Immature natural killer cell (primary cell): ENCODE measurements at places on chromosomes 4 and X.
A peak's percentile ranks its signal among the peaks of the same experiment; 100 is the strongest.

DNA sequence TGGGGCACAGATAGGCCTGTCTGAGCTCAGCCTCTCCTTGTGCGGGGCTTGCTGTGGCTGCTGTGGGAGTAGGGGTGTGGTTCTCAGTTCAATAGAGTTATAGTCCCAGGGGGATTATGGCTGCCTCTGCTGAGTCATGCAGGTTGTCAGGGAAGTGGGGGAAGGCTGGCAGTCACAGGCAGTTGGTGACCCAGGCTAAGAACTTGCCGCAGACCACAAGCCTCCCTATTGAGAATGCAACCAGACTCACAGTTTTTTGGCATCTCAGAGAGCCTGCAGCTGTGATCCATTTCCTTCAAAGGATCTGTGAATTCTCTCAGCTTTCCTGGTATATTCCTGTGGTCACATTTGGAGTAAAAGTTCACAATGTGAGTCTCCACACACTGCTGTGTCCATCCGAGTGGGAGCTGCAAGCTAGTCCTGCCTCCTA, 364.9 kb downstream of the ZNF674 start:
- no peak for DNase-seq

DNA sequence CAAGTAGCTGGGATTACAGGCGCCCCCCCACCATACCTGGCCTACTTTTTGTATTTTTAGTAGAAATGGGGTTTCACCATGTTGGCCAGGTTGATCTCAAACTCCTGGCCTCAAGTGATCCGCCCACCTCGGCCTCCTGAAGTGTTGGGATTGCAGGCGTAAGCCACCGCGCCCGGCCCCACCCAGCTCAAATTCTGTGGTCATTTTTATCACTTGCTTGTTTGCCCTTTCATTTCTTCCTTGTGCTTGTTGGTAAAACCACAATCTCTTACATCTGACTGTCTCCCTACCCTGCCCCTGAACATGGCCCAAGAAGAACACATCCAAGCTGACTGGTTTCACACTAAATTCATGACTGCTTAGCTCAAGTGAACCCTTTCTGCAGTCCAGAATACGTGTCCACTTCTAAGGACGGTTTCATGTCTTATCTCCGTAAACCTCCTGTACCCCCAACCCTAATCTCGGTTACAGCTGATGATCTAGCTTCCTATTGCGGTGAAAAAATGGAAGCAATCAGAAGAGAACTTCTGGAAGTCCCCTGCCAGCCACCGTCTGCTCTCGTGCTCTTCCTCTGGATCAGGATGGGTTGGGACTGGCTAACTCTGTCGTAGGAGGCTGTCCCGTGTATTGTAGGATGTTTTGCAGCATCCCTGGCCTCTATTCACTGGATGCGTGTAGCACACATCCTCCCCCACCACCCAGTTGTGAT, 5.4 kb upstream of the RS1 start:
- peak; percentile 6 for DNase-seq

GRCh38 chr4:73573794-73574528, 46.3 kb downstream of the RASSF6 start:
- DNase-seq: no peak

DNA sequence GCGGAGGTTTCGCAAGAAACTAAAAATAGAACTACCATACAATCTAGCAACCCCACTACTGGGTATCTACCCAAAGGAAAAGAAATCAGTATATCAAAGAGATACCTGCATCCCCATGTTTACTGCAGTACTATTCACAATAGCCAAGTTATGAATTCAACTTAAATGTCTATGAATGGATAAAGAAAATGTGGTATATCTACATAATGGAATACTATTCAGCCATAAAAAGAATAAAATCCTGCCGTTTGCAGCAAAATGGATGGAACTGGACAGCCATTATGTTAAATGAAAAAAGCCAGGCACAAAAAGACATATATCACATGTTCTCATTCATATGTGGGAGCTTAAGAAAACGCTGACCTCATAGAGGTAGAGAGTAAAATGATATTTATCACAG, 65.3 kb downstream of the LCORL start:
- no peak for DNase-seq

- no peak for DNase-seq
These were observed 212.8 kb downstream of the MAB21L2 start for GRCh38 chr4:150794706-150795105.

GRCh38 chr4:184099535-184099966, 118.1 kb downstream of the ENPP6 start:
- DNase-seq: no peak

GRCh38 chr4:140049849-140050637, 103.9 kb downstream of the MAML3 start:
- no peak for DNase-seq

DNA sequence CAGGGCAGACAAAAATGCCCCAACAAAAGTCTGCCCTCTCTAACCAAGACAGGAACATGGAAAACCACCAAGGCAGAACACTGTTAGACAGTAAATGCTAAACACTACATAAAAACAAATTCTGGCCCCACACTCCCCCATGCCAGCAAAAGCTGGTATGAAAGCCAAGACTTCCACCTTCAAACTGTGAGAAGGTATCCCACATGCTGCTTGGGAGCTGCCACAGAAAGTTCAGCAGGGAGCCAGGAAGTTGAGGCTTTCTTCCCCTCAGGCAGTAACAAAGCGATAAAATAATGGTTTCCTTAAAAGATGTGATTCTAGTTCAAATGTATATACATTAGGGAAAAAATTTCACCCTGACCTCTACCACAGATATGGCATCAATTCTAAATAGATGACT, 770.4 kb upstream of the NDST4 start:
- DNase-seq: no peak

DNA sequence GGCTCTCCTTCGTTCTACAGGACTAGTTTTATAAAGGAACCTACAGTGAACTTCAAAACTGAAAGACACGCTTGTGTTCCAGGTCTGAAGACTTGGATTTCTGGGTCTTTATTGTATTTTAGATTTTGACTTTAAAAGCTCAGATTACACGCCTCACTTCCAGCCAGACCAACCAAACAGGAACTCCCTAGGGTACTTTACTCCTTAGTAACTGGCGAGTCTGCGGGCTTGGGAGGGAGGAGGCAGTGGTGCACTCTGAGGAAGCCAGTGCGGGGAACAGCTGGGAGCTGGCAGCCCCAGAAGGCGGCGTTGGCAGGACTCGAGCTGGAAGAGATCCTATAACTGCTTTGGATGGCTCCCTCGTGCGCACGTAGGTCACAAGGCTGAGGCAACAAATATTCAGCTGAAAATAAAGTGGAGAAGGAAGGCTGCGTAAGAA, 391 bp upstream of the PHKA1 start:
- DNase-seq: no peak

GRCh38 chrX:2321411-2321810, 179.4 kb downstream of the DHRSX start:
- DNase-seq: no peak

DNA sequence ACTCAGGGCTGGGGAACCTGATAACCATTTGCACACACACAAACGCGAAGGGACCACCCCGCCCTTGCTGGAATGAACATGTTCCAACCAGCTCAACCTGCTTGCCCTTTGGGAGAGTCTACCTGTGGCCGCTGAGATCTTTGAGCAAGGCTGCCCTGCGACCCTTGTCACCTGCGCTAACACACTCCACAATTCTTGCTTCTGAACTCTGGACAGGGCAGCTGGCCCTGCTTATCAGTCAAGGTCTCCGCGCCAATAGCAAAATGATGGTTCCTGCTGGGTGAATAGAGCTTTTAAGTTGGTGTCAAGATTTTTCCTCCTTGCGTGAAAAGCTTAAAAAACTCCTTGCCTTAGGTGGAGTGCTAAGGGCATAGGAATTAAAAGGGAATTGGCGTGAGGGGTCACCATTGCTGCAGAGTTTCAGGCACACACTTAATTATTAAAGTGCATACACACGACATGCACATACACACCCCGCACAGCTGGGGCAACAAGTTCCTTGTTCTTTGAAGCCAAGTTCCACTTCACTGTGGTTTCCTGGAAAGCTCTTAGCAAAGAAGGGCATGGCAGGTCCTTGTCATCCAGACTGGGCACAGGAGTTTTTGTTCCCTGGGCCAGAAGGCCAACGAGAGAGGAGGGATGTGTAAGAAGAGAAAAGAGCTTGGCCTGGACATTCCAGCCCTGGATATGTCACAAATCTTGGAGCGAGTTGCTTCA, 207.7 kb downstream of the STIM2 start:
- no peak for DNase-seq

DNA sequence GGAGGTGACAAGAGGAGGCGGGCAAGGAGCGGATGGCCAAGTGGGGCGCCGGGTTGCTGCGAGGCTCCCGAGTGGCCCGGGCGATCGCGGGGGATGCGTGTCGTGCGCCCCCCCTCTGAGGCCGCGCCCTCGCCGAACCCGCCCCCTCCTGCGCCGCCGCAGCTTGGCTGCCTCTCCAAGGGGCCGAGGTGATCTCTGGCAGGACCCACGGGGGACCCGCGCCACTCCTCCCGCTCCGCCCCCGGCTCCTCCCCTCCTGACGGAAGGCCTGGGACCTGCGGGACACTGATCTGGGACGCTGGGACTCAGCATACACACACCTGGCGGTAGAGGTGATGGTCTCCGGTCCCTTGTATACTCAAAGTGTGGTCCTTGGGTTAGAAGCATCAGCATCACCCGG, 21.9 kb upstream of the FAM47C start:
- no peak for DNase-seq

DNA sequence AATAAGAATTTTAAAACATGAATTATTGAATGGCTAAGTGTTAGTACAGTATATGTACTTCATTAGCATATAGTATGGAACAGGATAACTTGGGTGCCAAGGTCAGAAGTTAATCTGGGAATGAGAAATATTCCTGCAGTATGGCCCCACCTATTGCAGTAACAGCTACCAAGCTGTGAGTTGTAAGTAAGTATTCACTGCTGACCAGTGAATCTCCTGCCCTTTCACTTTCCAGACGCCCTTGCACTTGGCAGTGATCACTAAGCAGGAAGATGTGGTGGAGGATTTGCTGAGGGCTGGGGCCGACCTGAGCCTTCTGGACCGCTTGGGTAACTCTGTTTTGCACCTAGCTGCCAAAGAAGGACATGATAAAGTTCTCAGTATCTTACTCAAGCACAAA, 105.1 kb downstream of the NFKB1 start:
- no peak for DNase-seq

DNA sequence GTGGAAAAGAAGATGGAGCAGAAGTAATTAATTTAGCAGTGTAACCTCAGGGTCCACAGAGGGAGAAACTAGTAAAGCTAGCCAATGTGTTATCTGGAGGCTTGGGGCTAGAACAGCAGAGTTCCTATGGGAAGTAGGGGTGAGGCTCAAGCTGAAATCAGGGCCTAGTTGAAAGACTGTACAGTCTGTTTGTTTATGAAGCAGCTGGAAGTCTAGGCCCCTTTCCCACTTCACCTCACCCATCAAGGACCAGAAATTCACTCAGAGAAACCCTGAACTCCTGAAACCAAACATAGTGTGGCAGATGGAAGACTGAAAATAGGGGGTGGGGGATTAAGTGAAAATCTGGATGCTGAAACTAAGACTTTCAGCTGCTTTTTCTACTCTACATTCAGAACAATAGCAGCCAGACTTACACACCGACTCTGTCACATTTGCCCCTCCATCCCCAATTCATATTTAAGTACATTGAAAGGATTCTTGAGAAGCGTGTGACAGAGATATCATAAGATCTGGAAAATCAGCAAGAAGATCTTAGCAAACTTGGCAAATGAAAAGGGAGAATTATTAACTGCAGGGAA, 32.6 kb upstream of the FAM241A start:
- no peak for DNase-seq

DNA sequence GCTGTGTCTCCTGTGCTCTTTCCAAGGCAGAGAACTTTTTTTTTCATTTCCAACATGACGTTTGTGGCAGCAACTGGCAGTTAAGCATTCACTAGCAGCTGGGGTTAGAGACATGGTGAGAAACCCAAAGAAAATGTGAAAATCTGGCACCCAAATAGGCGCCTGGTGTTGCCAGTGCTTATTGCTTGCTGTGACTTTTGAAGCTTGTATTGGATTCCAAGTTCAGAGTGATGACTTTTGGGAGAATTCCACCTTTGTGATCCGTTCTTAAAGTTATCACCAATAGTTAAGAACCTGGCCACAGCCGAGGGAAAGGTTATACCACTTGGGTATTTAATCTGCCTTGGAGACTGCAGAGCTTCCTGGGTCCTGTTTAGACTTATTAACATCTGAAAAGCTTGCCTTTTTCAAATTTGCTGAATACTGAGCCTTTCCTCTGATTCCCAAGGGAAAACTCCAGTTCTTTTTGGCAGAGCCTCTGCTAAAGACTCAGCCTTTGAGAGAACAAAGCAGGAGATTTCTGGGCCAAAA, 101.0 kb downstream of the OPHN1 start:
- DNase-seq: no peak

- DNase-seq: no peak
These were observed 49.6 kb downstream of the LAMP2 start for GRCh38 chrX:120419463-120419862.

DNA sequence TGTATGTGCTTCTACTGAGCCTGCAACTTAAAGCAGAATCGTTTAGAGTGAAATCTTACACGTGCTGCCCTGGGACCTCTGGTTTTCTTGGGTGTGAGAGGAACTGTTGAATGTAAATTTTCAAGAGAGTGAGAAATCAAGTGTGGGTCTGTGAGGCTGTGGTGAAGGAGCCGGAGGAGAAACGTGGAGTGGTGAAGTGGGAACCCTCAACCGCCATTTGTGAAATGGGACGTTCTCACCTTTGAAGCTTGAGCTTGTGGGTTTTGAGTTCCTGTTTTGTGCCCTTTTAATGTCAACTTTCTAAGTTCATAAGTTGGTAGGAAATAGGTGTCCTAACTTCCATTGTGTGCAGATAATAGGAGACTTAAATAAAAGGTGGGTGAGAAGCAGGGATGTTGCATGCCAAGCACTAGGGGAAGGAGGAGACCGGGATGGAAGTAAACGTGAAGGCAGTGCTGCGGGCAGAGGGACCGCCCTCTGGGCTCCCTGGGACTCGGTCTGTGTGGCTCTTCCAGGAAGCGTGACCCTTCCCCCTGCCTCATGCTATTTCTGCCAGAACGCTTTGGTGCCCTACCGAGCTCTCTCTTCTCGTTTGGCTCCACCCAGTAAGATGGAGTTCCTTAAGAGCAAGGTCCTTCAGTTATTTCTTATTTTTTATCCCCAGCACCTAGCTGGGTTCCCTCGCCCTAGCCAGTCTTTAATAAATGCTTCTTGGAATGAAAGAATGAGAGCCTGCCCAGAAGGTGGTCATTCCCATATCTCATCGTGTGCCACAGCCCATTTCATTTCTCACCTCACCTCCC, 56.0 kb downstream of the TMEM131L start:
- DNase-seq: peak; percentile 84

DNA sequence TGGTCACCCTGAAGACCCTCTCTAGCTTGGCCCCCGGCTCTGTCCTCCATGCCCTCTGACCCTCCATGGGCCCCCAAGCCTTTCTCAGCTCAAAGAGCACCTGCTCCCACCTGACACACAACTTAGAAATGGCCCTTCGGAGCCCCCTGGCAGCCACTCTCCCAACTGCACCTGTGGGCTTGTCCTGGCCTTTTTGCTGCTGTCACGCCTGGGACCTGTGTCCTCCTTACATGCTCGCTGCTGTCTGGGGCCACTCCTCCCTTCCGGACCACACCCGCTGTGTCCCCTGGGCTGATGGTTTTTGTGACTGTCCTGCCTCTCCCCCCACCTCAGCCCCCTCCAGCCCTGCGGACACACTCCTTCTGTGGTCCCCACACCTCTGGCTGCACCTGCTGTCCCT, 106.2 kb upstream of the AFAP1 start:
- no peak for DNase-seq

- no peak for DNase-seq
These were observed 8.1 kb downstream of the PHEX start for GRCh38 chrX:22040184-22040583.
